ENCODE measurements at places on chromosomes 12 and 14.

DNA sequence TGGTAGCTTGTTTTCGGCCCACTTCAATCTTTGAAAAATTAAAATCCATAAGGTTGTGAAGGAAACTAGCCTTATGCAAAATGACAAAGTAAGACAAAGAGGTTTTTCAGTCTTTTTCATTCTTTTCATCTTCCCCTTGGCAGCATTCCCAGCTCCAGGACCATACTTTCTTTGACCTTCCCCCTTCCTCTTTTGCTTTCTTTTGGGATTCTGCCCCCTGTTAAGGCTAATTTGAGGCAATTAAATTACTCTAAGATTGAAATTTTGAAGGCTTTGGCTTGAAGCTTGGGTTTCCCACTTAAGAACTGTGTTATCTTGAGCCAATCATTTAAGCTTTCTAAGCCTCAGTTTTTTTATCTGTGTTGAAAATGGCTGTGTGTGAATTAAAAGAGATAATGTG is 124.9 kb downstream of the DACT1 start:
- no peak for DNase-seq

- no peak for DNase-seq
Measured at GRCh38 chr14:71119075-71119474, 211.8 kb downstream of the PCNX1 start.

DNA sequence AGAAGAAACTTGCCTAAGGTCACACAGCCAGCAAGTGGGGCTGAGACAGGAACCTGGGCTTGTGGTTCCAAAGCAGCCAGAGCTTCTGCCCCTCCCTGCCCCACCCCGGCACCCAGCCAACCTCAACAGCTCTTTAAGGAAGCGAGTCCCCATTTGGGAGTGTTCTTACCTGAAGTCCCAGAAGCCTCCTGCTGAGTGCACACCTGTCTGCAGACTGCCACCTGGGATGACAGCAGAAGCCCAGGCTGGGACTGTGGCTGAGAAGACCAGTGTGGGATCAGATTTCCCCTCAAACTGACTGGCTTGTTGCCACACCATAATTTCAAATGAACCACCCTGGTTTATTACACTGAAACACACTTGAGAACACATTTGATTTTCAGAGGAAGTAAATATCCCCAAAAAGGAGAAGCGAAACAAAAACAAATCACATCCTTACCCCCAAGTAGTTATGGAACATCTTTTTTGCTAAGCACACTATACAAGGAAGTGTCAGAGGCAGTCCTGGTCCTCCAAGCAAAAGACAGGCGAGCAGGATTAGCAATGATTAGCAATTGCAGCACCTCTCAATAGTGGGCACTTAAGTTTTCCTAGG is 6.3 kb upstream of the RIN3 start:
- DNase-seq = no peak

DNA sequence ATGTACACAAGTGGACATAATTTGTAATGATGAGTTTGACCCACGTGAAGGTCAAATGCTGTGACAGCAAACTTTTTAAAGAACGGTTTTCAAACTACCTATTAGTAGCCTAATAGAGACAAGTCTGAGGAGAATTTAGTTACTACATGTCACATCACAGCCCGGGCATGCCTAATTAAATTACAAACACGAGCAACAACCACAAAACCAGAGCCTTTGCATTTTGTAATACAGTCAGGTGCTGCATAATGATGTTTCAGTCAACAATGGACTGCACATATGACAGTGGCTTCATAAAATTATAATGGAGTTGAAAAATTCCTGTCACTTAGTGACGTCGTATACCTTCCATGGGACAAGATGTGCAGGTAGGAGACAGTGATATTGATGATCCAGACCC is 274.5 kb downstream of the DACT1 start:
- no peak for DNase-seq

DNA sequence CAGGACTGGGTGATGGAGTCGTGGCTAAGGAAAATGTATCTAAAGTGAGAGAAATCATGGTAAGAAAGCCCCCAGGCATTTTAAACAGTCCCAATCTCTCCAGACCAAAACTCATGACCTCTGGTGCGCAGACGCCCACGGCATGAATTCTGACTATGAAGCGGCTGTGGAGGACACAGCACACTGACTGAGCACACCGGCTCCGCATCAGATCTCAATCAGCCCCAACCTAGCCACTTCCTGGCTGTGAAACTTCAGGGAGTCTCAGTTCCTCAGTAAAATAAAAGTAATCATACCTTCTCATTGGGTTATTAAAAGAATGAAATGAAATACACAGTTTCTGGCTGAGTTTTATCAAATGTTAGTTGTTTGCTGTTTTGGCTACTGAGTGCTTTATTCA is 38.7 kb downstream of the SETD3 start:
- no peak for DNase-seq

DNA sequence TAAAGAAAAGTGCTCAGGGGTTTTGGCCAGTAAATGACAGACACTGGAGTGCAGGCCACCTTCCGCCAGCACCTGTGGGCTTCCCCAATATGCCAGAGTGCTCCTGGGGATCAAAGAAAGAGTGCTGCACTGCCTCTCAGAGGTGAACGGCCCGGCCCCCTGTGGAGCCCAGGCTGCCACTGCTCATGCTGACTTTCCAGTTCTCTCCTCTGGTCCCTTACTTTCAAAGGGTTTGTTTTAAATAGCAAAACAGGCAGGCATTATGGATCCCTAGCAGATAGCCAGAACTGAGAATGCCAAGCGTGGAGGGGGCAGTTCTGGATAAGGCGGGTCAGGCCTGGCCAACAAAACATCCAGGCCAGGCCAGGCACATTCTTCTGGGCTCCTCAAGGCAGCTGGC is 59.6 kb downstream of the MDM2 start:
- no peak for DNase-seq

- no peak for DNase-seq
Measured at GRCh38 chr12:99024191-99024590, 379.1 kb downstream of the APAF1 start.

- DNase-seq = no peak
Measured at GRCh38 chr12:104132351-104132956, 5.6 kb downstream of the NFYB start.

GRCh38 chr12:97899956-97900355 is 437.4 kb downstream of the RMST start:
- DNase-seq = no peak

DNA sequence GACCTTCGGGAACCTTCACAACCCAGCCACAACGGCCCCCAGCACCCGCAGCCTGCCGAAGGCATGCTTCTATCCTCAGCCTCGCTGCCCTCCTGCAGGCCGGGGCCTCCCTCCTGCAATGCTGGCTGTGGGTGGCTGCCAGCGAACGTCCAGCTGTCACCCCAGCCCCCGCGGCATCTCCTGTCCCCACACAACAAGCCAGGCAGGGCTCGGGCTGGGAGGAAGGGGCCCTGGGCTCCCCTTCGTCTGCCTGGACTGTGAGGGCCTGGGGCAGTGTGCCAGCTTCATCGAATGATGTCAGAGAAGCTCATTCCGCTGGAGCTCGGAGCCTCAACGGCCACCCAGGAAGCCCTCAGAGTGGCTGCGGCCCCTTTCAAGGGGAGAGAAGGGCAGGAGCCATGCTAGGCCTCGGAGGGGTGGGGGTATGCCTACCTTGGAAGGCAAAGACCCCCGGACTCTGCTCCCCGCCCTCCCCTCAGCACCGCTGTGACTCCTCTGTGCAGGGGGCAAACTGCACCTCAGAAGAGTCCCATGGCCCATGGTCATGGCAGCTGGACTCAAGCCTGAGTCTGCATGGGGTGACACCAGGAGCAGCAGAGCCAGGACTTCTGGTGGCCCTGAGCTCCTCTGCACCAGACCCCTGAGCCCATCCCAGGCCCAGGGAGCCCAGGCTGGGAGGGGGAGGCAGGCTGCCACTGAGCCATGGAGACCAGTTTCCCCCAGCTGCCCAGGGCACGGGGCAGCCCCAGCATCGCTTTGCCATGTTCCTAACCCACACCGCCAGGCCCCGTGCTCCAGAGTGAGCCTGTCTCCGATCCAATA is 24.7 kb upstream of the C14orf180 start:
- no peak for DNase-seq

DNA sequence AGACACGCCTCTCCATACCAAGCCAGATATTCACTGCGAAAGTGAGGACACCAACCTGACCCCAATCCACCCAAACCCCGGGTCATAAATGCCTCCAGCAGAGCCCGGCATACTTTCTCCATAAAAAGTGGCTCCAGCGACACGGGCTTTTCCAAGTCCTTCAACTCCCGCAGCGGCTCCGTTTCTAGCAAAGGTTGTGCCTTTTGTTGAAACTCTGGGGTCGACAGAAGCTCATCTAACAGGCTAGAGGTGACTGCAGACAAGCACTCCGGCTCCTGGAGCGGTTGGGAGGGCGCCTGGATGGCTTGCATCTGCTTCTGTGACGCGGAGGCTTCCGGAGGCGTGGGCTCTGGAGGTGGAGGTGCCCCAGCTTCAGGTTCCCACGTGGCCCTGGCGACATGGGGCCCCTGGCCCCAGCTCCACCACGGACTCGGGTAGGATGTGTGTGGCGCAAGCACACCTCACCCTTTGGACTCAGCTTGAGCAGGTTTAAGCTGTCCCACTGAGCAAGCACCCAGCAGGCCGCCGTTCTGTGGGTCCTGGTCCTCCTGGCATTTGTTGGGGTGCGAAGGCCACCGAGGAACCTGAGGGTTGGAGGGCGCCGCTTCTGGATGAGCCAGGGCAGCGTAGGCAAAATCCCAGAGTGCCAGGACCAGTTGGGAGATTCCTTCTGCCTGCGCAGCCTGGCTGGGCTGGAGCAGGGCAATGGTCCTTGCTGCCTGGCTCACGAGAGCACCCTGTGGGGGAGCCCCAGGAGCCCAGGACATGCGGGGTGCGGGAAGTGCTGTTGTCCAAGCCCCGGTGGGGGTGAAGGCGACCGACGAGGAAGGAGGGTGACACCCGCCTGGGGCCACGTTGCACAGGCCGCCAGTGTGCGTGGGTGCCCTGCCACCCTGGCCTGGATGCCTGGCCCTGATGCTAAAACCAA is 186.3 kb downstream of the ALG10 start:
- DNase-seq = no peak

DNA sequence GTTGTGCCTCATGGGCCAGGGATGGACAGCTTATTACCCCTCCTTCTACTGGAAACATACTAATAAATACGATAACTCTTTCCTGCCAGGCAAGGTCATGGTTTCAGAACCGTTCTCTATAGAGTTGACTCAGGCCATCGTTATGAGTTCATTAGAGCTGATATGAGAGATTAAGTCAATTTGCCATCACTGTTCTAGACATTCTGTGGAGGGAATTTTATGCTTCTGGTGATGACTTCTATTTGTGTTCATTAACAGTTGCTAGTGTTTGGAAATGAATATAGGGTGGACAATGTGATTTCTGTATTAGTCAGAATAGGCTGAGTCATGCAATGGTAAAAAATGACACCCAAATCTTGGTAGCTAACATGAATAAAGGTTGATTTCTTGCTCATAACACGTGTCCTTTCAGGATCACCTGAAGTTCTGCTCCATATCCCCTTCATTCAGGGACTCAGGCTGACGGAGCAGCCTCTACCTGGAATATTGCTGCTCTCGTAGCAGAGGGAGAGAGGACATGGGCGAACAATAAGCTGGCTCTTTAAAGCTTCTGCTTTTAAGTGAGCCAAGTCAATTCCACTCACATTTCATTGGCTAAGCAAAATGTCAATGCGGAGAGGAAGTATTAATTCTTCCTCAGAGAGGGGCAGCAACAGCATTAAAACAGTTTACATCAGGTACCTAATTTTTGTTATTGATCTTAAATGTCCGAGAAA is 18.5 kb upstream of the TBPL2 start:
- no peak for DNase-seq

GRCh38 chr12:114291389-114292060 is 114.4 kb downstream of the TBX5 start:
- no peak for DNase-seq

GRCh38 chr12:96995861-96996260 is 88.8 kb downstream of the NEDD1 start:
- no peak for DNase-seq

GRCh38 chr14:32950584-32950983 is 11.9 kb downstream of the NPAS3 start:
- DNase-seq = no peak
